AG08395 (cell line): ENCODE measurements at places on chromosomes 7 and 10.

DNA sequence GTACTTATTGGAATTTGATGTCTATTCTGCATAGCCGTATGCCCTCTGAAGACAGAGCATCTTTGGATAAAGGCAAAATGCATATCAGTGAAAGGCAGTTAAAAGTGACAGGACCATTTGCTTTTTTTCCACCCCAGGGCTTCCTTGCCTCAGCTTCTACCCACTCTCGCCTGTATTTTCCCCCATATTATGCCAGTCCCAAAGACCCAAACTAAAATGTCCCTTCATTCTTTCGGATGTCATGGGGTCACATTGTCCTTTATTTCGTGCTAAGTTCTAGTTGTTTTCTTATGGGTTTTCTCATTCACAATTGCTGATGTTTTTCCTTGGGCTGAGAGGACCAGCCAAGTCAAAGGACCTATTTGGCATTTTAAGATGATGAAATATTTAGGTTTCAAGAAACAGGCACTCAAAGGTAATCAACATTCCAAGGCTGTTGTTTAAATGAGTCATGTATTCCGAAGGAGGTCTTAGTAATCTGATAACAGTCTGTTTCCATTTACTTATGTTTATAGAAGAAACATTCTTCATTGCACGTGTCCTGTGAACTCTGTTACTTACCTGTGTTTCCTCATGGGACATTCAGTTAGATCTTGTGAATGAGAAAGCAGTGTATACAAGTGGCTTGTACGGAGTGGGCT is 74.1 kb downstream of the DNAH11 start:
- DNase-seq, result peak; percentile 20

DNA sequence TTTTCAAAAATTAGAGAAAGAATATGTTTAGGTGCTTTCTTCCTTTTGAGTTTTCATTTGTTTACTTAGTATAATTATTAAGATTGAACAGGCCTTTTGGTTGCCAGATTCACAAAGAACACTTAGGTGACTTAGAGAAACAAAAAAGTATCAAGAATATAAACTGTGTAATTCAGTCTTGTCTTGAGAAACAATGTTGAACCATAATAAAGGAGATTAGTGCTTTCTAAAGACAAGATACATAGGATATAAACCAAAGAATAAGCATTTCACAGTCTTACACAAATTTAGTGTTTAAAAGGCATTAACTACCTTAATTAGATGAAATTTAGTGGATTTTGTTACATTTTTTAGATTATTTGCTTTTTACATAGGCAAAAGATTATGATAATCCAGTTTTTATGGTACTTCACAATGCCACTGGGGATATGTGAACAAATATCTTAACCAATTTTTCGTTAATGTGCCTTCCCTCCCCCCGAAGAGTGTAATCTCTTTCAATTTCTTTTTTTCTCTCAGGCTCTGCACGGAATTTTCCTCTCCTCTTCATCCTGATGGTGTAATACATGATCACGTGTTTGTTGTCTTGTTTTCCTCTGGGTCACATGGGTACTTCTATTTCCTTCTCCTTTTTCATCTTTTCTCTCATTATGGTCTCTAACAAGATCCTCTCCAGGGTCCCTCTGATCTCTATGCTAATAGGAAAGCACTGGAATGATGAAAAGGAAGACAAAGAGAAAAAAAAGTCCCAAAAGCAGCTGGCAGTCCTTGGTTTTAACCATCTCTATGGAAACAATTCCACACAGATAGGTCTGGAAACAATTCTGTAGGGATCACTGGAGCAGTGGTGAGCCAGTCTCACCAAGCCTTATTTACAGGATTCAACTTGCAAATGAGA is 3.7 kb upstream of the HNRNPH3 start:
- DNase-seq, result peak; percentile 79

GRCh38 chr10:114519756-114520293 is 115.5 kb upstream of the AFAP1L2 start:
- DNase-seq, result no peak

- DNase-seq, result peak; percentile 11
Observed at GRCh38 chr7:82109288-82109687, 334.3 kb downstream of the CACNA2D1 start.

GRCh38 chr7:67566101-67566500 is 569.5 kb downstream of the TYW1 start:
- DNase-seq, result no peak

GRCh38 chr10:75136346-75136745 is 24.9 kb downstream of the SAMD8 start:
- no peak for DNase-seq

DNA sequence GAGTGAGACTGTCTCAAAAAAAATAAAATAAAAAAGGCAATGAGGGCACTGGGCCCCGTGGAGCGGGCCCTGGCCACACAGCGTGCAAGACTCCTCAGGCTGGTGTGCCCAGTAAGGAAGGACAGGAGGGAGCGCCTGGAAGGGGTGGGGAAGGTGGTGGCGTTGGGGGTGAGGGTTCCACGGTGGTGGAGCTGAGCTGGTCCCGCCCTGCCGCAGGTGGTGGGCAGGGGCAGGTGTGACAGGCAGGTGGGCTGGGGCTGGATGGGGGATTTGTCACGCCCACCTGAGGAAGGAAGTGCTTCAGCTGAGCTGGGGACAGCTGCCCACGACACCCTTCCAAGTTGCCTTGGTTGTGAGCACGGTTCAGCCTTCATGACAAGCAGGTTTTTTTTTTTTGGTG is 760 bp upstream of the PRAP1 start:
- DNase-seq, result no peak

GRCh38 chr10:108783897-108784296 is 1139.4 kb downstream of the XPNPEP1 start:
- peak; percentile 12 for DNase-seq

- DNase-seq, result no peak
Observed at GRCh38 chr10:116613471-116613870, 7.3 kb upstream of the PNLIPRP2 start.

- DNase-seq, result peak; percentile 78
Observed at GRCh38 chr7:131011976-131012375, 278.0 kb upstream of the KLF14 start.

GRCh38 chr7:47391726-47392125 is 190.2 kb downstream of the TNS3 start:
- DNase-seq, result no peak

DNA sequence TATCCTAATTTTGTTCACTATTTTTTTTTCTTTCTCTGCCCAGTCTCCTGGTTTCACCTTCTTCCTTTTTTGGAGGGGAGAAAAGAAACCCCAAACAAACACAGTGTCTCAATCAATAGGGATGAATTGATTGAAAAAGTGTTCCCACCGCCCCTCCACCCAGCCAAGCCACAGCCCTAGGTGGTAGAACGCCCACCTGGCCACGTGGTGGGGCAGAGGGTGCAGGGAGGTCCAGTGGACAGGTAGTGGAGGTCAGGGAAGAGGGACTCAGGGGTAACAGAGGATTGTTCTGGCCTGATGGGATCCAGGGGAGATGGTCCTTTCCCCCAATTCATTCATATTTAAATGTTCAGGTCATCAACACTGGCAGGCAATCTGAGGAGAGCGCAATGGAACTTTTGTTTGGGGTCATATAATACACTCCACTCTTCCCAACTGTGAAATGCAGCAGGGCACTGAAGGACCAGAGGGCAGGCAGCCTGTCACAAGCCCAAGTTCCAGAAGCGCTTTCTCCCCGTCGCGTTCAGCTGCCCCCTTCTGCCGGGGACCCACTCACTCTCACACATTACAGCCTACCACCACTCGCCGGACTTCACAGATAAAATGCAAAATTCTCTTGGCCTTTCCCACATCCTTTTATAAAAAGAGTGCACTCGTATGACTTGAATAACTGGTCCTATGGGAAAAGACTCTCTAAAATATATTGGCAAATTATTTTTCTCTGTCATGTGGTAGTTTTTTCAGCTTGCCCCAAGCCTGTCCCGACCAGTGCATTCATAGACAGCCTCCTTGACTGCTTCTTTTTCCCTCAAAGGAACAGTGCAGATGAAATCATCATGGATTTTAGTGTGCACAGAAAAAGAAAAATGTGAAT is 1.6 kb downstream of the INHBA start:
- no peak for DNase-seq

GRCh38 chr7:155685070-155685790 is 40.8 kb downstream of the RBM33 start:
- DNase-seq, result no peak

GRCh38 chr7:2644562-2645273 is 12.9 kb downstream of the TTYH3 start:
- no peak for DNase-seq

DNA sequence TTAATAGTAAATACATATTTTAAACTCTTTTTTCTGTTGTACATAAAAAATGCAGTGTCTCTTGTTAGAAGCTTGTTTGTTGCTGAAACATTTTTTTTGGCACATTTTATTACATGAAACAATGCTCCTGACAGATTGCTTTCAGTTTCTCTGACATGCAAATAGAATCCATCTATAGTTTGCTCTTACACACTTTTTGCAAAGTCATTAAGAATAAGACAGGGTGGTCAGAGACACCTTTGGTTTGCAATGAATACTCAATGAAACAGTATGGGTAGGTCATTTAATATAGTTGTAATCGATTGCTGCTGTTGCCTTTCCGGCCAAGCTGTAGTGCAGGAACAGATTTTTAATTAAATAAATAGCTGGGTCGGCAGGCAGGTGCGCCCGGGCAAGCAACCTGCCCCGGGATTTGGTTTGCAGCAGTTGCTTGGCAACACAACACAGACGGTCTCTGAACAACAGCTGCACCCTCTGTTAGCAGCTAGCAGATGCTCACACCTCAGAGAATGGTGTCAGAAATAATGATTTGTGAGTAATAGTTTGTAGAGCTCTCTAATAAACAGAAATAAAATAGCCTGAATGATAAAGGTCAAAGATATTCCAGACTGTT is 115.7 kb upstream of the CACNA2D1 start:
- no peak for DNase-seq

DNA sequence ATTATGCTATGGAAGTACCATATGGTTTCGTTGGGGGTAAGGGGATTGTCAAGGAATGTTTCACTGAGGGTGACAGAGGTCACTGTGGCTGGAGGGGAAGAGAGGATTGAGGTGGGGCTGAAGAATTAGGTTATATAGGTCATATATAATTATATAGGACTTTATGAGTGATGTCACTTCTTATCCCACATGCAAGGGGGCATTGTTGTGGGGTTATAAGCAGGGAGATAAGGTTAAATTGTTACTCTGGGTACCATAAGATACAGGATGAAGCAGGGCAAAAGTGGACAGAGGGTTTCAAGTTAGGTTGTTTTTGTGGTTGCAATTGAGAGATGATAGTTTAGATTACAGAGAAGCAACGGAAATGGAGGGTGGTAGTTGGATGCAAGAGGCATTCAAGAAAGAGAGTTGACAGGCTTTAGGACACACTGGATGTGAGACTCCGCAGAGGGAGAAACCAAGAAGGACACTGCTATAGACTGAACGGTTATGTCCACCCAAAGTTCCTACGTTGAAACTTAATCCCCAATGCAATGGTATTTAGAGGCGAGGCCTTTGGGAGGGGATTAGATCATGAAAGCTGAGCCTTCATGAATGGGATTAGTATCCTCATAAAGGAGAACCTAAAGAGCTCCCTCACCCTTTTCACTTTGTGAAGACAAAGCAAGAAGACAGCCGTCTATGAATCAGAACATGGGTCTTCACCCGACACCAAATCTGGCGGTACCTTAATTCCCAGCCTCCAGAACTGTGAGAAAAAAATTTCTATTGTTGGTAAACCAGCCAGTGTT is 7.0 kb upstream of the PRR15 start:
- DNase-seq, result no peak

DNA sequence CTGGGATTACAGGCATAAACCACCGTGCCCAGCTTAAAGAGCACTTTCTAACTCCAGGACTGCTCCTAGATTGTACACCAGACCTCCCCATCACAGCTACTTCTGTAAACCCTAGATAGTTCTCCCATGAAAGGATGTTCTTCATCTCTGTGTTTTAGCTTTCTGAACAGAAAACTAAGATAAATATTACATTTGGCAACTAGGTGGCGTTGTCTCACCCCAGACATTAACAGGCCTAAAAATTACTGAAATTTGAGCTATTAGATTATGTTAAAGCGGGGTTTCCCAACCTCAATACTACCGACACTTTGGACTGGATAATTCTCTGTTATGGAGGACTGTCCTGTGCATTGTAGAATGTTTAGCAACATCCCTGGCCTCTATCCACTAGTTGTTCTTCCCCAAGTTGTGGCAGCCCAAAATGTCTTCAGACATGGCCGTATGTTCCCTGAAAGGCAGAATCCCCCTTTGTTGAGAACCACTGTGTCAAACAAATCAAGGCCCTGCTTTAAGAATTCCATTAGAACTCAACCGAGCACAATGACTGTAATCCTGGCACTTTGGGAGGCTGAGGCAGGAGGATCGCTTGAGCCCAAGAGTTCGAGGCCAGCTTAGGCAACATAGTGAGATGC is 19.1 kb downstream of the ATOH7 start:
- DNase-seq, result peak; percentile 47

- no peak for DNase-seq
Observed at GRCh38 chr10:74099420-74099819, 51.2 kb downstream of the AP3M1 start.

- no peak for DNase-seq
Observed at GRCh38 chr7:131845573-131846314, 289.3 kb upstream of the PODXL start.

DNA sequence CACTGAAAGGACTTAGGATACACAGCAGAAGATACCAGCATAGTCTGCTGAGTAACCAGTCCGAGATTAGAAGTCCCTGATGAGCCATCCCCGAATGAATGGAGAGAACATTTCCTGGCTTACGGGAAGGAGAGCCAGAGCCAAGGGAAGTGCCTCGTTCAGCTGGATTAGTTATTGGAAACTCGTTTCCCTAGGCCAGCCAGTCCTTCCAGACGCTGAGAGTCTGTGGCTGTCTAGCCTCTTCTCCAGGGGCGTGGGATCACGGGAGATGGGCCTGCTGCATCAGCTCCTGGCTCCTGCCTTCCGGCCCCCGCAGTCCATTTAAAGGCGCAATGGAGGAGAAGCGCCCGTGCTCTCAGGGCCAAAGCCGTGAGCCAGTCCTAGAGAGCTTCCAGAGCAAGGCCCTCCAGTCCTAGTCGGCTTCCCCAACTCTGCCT is 712.8 kb downstream of the PARD3 start:
- DNase-seq, result peak; percentile 78

DNA sequence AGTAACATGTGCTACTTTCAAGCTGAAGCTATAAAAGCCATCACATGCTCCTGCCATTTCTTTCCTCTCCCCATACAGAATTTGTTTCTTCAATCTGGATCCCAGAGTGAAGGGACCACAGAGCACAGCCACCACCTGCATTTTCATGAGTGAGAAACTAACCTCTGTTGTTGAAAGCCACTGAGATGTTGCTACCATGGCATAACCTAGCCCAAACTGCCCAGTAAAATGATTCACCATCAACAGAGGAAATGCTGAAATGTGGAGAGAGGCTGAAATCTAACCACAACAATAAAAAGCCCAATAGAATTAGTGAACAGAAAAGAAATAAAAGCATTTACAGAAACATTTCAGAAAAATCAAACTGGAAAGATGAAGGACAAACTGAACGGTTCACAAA is 125.2 kb downstream of the AMPH start:
- peak; percentile 53 for DNase-seq

DNA sequence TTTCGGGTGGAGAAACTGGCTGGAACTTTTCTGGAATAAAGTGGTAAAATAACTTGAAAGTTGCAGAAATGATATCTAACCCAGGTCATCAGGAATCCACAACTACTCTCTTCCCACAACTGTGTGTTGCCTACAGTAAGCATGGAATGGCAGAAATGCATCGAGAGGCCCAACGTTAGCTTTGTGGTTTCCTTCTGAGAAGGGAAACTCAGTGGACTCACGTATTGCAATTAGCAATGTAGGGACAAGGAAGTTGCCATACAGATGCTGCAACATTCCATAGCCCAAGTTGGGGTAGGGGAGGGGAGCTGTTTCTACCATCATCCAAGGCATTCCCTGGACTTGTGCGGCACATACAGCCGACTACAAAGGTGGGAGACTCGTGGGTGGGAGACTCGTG is 1.9 kb downstream of the PON1 start:
- DNase-seq, result no peak
